ENCODE measurements at places on chromosomes 1 and 21.

DNA sequence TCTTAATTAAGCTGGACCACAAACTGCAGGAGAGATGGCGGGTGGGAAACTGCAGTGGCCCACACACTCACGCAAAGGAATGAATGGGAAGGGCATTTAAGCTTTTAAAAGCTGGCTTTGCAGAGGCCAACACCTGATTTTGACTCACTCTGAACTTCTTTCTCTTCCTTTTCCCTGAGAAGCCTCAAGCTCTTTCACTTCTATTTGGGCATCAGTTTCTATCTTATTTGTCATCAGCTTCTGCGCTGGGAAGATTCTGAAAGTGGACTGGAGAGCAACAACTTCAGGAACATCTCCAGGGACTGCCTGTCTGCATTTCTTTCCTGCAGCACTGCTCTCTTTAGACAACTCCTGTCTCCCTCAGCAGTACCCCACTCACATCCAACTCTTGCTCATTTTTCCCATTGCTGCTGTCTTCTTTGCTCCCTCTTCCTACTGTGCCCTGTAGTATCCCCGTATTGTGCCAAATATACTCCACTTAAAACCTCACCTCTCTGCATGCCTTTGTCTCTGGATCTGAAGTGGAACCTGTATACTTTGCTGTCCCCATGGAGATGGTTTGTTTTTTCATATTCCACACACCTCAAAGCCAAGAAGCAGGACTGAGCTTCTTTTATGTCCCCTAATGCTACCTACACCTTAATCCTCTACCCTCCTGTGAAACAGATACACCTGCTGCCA is 143.3 kb upstream of the JUN start:
- peak; percentile 73 for DNase-seq

DNA sequence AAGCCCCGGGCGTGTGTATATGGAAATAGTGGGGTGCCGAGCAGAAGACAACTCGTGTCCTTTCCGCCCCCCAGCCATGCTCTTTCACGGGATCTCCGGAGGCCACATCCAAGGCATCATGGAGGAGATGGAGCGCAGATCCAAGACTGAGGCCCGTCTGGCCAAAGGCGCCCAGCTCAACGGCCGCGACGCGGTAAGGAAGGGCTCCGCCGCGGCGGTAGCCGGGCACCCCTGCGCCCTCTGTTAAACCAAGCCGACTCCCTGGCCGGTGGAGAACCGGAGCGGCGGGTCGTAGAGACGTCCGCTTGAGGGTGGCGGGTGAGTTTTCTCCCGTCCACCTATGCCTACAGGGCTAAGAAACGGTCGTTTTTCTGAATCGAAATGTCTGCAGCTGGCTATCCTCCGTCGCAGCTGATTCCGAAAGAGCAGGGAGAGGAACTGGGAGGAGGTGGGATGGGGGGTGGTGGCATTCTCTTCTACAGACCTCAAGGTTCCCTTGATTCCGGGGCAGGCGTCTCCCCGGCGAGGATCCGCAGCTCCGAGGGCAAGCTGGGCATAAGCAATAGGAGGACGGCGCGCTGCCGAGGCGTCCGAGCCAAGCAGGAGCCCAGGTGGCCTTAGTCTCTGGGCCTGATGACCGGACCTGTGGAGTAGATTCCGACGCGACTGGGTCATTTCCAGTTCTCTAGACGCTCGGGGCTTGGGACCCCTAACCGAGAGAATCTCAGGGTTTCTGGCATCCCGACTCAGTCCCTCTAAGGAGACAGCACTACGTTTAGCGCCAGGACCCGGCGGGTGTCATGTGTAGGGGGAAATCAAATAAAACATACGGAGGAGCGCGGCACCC is 856 bp downstream of the LHX9 start:
- DNase-seq: no peak

GRCh38 chr1:156640842-156641706 is 843 bp upstream of the BCAN start:
- DNase-seq: no peak

DNA sequence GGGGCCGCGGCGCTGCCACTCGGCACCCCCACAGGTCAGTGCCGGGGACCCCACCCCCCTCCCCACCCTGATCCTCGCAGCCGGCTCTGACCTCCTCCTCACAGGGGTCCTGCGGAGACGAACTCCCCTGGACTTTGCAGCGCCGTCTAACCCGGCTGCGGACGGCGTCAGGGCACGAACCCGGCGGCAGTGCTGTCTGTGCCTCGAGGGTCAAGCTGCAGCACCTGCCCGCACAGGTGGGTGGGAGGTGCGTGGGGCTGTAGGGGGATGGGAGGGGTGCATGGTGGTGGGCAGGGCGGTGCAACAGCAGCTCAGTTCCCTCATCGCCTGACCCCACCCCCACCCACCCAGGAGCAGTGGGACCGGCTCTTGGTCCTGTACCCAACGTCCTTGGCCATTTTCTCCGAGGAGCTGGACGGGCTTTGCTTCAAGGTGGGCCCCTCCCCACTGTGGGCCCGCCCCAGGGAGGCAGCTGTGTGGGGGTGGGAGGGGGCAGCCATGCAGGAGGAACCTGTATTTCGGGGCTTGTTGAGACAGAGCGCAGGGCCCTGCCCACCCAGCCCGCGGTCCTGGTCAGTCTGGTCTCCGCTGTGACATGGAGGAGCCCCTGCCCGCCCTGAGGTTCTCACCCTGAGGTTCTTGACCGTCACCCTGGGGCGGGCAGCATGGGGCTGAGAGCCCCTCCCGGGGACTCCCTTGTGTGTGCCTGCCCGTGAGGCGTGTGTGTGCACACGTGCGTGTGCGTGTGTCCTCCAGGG is 4.9 kb downstream of the PLEKHN1 start:
- no peak for DNase-seq

DNA sequence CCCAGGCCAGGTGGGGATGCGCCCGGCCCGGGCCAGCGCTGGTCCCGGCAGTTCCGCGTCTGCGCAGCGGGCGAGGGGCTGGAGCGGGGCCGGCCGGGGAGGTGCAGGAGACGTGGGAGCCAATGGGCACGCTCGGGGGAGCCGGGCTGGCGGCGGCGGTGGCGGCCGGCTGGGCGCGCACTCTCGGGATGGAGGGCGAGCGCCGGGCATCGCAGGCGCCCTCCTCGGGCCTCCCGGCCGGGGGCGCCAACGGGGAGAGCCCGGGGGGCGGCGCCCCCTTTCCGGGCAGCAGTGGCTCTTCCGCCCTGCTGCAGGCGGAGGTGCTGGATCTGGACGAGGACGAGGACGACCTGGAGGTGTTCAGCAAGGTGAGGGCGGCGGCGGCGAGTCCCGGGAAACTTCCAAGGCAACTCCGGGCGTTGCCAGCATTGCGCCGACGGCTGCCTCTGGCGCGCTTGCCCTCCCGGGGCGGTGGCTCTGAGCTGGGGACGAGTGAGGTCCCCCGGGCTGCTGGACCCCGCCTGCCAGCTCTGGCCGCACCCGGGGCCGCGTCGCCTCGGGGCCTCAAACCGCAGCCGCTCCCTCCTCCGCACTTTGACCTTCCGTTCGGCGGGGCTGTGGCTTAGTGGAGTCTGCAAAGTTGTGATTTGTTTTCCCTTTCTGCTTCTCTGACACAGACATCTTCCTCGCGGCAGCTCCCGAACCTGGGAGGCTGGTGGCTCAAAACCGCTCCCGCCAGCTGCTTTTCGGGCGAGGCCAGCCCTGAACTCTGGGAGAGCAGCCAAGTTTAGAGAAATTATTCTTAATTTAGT is at the start of gene SNX7:
TSS of gene SNX7 (plus strand) at position 178 of the 812 bp plus-strand sequence. CDS start at position 189, 11 bp downstream.
- peak; percentile 66 for DNase-seq

GRCh38 chr1:15341634-15342407 is 67.9 kb upstream of the EFHD2 start:
- DNase-seq: no peak

DNA sequence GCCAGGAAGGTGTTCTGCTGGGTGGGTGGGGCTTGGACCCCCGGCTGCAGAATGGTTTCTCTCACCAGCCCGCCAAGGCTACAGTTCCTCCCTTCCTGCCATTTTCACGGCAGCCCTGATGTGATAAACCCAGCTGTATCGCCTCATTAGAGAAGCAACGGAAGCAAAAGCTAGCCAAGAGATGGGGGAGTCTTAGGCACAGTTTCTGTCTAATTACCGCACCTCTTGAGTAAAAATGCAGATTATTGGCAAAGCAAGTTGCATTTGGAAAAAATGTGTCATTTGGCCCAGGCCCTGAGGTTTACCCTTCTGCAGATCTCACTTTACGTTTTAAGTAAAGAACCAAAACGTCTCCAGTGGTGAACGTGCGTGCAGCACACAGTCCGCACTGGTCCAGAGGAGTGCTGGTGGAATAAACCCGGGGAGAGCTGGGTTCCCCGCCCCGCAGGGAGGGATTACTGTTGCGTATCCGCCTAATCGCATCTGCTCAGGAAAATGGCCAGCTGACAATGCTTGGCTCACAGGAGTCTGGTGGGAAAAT is 109.9 kb downstream of the GALNT2 start:
- DNase-seq: no peak
